Thoracic aorta (tissue), 2 donors: ENCODE measurements at places on chromosomes 4 and X.

DNA sequence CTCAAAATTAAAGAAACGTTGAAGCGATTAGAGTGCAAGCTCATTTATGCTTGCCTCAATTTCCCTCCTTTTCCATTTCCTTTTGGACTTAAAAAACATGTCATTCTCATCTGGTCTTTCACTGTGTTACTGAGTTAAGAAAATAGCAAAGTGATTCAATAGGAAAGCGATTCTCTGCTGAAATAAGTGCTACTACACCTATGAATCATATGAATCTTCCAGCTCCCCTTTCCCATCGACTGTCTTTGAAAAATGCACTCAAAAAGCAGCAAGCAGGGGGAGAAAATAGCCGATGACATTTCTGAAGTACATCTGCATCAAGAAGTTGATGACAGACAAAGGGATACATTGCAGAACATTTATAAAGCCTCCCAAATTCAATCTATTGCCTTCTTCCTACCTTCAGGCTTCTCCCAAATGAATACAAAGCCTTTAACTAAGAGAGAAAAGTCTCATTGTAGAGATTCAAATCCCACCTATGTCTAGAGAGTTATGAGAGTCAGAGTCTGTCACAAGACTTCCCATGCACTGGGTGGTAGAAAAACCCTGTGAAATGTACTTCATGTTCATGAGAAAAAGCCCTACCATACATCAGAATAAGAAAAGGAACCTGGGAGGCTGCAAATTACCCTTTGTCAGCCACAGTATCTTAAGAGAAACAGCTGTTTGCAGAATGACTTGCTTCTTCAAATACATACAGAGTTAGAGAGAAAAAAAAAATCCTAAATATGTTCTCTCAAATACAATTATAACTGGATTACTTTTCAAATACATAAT, 78.9 kb downstream of the MBNL3 start:
- no peak for DNase-seq

DNA sequence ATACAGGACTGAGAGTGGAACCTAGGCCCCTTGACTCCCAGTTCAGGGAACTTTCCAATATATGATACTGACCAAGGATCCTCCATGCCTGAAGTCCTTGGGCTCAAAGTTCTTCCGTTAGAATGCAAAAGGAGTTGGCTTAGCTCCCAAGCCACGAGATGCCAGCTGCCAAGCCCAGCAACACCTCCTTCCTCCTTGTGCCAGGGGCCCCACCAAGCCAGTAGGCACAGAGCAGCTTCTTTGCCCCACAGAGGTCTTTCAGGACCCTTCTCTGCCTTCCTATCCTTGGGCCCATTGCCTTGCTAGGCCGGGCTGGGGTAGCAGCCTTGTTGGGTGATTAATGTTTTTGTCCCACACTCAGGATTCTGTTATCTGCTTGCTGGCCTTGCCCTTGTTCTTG, 105.6 kb downstream of the EFNB1 start:
- DNase-seq = no peak

DNA sequence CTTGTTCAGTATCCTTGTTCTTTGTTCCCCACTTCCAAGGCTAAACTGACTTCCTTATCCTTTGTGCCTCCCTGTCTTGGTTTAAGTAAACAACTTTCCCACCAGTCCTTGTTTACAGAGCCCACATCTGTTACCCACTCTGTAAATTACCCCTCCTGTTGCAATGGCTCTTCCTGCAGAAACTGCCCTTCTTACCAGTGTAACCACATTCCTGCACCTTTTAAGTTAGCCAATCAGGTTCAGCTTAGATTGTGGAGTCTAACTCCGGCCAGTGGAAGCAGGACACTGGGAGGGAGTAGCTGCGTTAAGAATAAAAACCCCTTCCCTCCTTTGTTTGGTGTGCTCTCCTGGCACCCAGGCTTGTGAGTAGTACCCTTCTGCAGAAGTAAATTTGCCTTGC, 360.9 kb downstream of the PRDM5 start:
- DNase-seq = no peak

DNA sequence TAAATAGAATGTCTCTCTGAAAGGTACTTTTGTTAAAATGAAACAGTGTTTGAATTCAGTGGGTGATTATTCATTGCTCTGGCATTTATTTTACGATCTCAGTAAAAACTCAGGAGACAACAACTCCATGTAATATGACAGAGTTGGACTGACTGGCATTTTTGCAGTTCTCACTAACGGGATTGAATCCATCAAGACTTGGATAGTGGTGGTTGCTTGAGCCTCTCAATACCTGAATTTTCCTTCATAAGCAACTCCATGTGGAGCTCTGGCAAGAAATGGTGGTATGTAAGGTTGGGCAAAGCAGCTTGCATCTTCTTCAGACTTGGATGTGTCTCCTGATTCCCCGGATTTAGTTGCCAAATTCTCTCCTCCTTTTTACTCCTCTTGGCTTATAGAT, 72.7 kb downstream of the FRMPD4 start:
- no peak for DNase-seq

DNA sequence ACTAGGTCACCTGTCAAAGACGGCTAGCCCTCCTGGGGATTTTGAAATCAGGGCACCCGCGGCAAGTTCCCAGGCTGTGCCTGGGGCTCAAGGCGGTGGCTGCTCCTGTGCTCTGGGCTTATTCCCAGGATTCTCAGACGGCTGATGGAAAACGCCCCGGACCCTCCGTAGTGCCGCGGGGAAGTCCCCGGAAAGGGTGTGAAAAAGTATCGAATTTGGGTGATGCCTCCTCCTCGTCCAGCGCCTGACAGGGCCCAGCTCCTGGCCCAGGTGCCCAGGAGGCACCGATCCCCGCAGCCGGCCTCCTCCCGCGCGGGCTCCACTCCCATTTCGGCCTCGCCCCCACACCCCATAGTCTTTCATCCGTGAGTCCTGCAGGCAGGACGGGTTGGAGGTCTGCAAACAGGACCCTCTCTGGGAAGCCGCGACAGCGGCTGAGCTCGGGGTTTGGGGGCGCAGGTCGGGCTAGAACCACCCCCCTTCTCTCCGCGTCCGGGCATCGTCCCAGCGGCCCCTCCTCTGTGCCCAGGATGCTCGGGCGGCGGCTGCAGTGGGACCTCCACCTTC, 1.1 kb upstream of the NSG1 start:
- DNase-seq = no peak

DNA sequence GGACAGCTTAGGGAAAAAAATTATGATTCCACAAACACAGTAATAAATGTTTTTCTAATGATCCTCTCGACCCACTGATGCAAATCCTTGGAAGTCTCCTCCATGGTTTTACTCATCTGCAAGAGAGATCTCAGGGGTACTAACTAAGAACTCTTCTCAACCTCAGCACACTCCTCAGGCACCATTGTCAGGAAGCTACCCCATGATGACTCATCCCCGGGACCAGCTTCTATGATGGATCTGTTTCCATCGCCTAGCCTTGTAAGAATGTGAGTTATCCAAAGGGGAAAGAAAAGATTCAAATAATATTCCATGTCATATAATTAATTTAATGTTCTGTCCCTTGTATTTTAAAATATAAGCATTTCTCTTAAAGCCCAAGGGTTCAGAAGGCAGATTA, 816.1 kb upstream of the IGFBP7 start:
- DNase-seq = no peak

DNA sequence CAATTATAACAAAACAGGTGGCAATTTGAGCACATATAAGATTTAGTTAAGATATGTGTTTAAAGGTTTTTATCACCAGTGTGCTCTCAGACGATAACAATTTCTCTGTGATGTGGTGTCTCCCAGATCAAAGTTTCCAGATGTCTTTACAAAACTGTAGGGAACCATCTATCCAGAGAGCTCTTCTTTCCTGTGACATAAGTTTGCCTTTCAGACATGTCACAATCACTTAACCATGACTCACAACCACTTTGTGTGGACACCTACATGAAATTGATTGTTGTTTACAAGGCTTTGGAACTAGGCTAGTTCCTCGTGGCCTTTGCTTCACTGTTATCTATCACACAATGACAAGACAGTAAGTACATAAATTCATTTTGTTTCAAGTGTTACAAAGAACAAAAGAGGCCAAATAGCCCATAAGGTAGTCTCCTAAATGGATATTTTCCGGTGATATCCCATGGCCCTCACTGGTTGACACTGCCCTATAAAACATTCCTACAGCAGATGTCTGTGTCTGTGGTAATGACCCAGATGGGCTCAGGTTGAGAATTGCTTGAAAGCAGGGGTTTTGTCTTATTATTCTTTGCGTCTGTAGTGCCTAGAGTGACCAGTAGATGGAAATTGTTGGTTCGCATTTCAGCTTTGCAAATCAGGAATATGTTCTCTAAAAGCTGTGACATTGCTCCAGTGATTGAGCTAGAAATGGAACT, 297.8 kb upstream of the FAM241A start:
- DNase-seq = no peak

GRCh38 chr4:111453216-111453615, 692.0 kb upstream of the FAM241A start:
- no peak for DNase-seq

DNA sequence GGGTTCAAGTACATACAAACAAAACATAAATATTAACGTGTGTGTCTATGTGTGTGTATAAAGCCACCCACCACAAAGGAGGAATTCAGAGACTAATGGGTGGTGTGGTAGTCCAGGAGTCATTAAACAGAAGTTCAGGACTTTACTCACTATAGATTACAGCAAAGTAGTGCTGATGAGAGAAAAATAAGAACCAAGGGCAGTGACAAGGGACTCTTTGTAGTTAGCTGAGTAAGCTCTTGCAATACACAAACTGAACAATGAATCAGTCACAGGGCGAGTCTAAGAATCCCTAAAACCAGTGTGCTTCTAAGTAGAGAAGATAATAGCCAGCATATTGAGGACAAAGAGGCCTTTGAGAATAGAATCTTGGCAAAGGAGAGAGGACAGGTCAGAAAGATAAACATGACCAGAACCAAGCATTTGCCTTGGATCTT, 232.4 kb downstream of the PPP3CA start:
- DNase-seq = no peak

DNA sequence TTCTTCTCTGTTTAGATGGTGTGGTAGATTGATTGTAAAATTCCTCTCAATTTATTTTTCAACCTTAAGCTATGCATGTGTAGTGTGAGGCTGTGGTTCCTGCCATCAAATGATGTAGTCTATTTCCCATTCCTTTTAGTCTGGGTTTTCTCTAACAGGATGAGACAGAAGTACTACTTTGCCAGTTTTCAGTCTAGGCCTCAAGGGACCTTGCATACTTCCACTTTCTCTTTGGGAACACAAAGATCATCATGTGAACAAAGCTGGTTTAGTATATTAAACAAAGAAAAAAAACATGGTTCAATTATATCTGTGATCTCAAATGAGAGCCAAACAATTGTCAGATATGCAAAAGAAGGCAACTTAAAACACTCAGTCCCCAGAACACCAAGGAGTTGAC, 1284.0 kb downstream of the RAPGEF2 start:
- no peak for DNase-seq

- DNase-seq = no peak
Observed at GRCh38 chr4:56433280-56433679, 2.1 kb downstream of the PPAT start.

DNA sequence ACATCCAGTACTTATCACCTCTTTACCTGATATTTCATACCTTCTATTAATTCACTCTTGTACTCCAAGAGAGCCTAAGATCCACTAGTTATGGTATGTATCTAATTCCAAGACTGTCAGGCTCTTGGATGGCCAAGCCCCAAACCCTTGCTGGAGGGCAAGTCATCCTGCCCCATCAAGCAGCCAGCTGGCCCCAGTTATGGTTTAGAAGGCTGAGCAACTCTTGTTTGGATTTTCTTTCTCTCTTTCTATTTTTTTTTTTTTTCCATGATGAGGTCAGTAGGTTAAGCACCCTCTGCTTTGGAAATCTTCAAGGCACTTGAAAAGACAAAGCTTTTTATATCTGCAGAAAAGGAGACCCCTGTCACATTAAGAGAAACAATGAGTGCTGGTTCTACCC, 10.9 kb upstream of the FGF16 start:
- no peak for DNase-seq

DNA sequence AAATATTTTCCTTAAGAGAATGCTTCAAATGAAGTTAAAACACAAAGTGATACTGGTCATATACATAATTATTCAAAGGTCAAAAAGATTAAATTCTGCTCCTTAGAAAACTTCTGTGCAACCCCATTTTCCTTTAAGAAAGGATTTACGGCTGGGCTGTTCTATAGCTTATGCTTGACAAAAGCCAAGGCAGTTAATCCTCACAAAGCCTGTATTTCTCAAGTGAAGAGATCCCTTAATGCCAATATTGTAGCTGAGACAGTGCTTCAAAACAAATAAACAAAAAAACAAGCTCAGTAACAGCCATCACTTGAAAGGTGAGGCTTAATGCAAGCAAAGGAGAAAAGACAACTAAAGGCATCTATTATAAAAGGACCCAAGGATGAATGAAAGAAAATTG, 42.5 kb downstream of the BTC start:
- DNase-seq = no peak

- DNase-seq = no peak
Observed at GRCh38 chrX:39948582-39948981, 149.2 kb downstream of the BCOR start.

GRCh38 chr4:150072471-150072870, 5.8 kb upstream of the DCLK2 start:
- DNase-seq = no peak
